Thoracic aorta (tissue), 2 donors: ENCODE measurements at places on chromosomes 4 and X.

GRCh38 chr4:1813915-1814314 lies 20.8 kb downstream of the FGFR3 start:
- DNase-seq: no peak
- H3K27me3 ChIP-seq: no peaks in the 10 kb centered on the region
- peaks cover 48% of the 10 kb centered on the region for H3K36me3 ChIP-seq
- H3K27ac ChIP-seq: no peak overlapping the region
- no peak overlapping the region for H3K4me3 ChIP-seq
- H3K4me1 ChIP-seq: no peaks in the 10 kb centered on the region

DNA sequence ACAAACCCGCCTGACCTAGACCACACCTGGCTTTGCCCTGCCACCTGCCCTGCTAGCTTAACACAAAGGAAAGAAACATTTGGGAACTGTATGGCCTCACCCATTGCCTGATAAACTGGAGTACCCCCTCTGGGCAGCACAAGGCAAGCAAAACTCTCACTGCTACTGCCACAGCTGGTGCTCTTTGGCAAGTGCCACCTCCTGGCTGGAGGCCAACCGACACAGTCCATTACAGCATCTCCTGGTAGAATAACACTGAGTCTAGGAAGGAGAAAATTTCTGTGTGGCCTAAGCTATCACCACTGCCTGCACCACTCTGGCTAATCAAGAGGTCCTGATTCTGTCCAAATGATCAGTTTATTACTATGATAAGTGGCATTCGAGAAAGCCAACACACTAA lies 18.9 kb upstream of the SPANXN3 start:
- no peaks in the 10 kb centered on the region for H3K4me1 ChIP-seq
- no peak for DNase-seq
- H3K27me3 ChIP-seq: no peaks in the 10 kb centered on the region
- no peak overlapping the region for H3K4me3 ChIP-seq

- H3K4me3 ChIP-seq: no peak overlapping the region
- H3K4me1 ChIP-seq: no peaks in the 10 kb centered on the region
- DNase-seq: no peak
- H3K27ac ChIP-seq: no peak overlapping the region
Measured at GRCh38 chr4:111639876-111640275, 505.4 kb upstream of the FAM241A start.

- H3K36me3 ChIP-seq: no peaks in the 10 kb centered on the region
- H3K4me1 ChIP-seq: no peaks in the 10 kb centered on the region
- no peaks in the 10 kb centered on the region for H3K27me3 ChIP-seq
- H3K4me3 ChIP-seq: no peak overlapping the region
- no peak overlapping the region for H3K27ac ChIP-seq
- no peak for DNase-seq
Measured at GRCh38 chr4:163858515-163858914, 364.0 kb downstream of the TMA16 start.

GRCh38 chr4:82591592-82591991 lies 29.8 kb upstream of the TMEM150C start:
- no peaks in the 10 kb centered on the region for H3K36me3 ChIP-seq
- no peak for DNase-seq
- H3K27me3 ChIP-seq: no peaks in the 10 kb centered on the region
- no peak overlapping the region for H3K27ac ChIP-seq

GRCh38 chr4:65983061-65983460 lies 312.8 kb upstream of the EPHA5 start:
- H3K4me3 ChIP-seq: no peak overlapping the region
- no peak overlapping the region for H3K27ac ChIP-seq
- H3K27me3 ChIP-seq: no peaks in the 10 kb centered on the region
- no peaks in the 10 kb centered on the region for H3K36me3 ChIP-seq
- no peak for DNase-seq
- H3K4me1 ChIP-seq: no peaks in the 10 kb centered on the region

GRCh38 chr4:29220761-29221160 lies 1499.4 kb upstream of the PCDH7 start:
- H3K27me3 ChIP-seq: no peaks in the 10 kb centered on the region
- no peaks in the 10 kb centered on the region for H3K36me3 ChIP-seq
- H3K4me3 ChIP-seq: no peak overlapping the region
- no peaks in the 10 kb centered on the region for H3K4me1 ChIP-seq

- H3K4me1 ChIP-seq: peaks cover 77% of the 10 kb centered on the region
- no peak overlapping the region for H3K4me3 ChIP-seq
Measured at GRCh38 chr4:147760695-147761094, 28.8 kb downstream of the ARHGAP10 start.

DNA sequence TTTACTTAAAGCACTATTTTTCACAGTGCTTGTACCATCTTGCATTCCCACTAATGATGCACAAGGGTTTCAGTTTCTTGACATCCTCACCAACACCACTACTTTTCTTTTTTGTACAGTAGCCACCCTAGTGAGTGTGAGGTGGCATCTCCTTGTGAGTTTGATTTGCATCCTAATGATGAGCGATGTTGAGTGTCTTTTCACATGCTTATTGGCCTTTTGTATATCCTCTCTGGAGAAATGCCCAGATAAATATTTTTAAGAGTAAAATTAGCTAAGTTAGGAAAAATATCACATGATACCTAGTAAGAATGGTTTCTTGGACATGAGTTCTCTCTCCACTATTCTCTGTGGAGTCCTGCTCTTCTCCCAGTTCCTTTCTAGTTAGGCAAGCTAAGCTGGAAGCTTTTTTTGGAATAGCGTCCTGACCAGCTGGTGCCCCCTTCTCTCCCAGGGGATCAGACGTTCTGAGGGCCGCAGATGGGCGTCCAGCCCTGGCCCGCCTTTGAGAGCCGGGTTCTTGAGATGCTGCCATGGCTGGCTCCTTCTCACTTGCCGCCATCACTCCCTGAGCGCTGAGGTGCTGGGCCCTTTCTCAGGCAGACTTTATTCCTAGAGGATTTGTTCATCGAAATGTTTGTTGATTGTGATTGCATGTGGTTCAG lies 132.1 kb downstream of the ARHGAP10 start:
- H3K4me1 ChIP-seq: peaks cover 38% of the 10 kb centered on the region
- H3K27me3 ChIP-seq: no peaks in the 10 kb centered on the region
- peak overlapping the region; percentile 64 for H3K27ac ChIP-seq
- DNase-seq: no peak
- H3K36me3 ChIP-seq: peaks cover 6% of the 10 kb centered on the region
- H3K4me3 ChIP-seq: peak overlapping the region; percentile 21

DNA sequence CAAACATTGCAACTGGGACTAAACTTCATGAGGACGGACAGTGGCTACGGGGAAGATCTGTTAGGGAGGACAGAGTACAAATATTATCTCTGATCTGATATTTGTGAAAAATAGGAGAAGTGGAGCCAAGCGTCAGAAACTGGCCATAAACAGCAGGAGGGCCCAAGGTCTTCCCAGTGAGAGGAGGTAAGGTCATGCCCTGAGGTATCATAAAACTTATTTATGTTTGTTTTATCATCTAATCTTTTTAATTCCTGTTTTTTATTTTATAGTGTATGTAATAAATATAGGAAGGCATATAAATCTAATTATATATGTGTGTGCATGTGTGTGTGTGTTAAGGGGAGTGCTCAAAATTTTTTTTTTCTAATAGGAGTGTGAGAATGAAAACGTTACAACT lies 51.8 kb downstream of the RAI2 start:
- no peaks in the 10 kb centered on the region for H3K4me1 ChIP-seq
- no peak overlapping the region for H3K27ac ChIP-seq
- DNase-seq: no peak
- no peaks in the 10 kb centered on the region for H3K27me3 ChIP-seq
- no peaks in the 10 kb centered on the region for H3K36me3 ChIP-seq
- no peak overlapping the region for H3K4me3 ChIP-seq

- H3K4me3 ChIP-seq: no peak overlapping the region
- no peak for DNase-seq
- H3K4me1 ChIP-seq: no peaks in the 10 kb centered on the region
Measured at GRCh38 chr4:113153529-113154101, 104.2 kb downstream of the ANK2 start.

- peaks cover 11% of the 10 kb centered on the region for H3K36me3 ChIP-seq
- no peak overlapping the region for H3K27ac ChIP-seq
- H3K4me3 ChIP-seq: no peak overlapping the region
- no peak for DNase-seq
Measured at GRCh38 chr4:139469216-139469615, 15.3 kb downstream of the RAB33B start.

DNA sequence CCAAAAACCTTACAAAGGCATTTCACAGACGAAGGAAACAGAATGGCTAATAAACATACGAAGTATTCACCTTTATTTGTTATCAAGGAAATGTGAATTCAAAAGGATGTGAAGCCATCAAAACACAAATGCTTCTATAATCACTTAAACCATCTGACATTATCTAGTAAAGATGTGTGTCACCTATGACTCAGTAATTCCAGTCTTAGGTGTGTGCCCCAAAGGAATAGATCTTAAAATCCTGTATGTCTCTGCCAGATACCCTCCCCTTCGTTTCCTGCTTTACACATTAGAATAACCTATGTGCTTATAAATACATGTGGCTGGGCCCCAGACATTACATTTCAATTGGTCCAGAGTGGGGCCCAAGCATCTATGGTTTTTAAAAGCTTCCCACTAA lies 41.8 kb upstream of the CEP135 start:
- no peaks in the 10 kb centered on the region for H3K4me1 ChIP-seq
- DNase-seq: no peak
- peaks cover 11% of the 10 kb centered on the region for H3K36me3 ChIP-seq
- no peak overlapping the region for H3K4me3 ChIP-seq
- no peaks in the 10 kb centered on the region for H3K27me3 ChIP-seq

DNA sequence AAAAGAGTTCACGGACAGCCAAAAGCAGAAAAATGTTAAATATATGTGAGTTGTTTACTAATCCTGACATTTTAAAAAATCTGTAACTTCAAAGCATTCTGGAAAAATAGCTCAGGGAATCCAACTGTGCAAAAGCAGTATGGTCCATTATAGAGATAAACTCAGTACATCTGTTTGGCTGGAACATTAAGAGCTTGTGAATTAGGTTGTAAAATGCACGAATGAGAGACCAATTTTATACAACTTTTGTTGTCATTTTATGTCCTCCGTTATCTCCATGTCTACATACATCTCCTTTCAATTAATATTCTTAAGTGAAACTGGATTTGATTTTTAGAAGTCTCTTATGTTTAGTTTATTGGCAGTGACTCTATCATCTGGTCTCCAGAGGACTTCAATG lies 367.0 kb upstream of the ATOH1 start:
- no peaks in the 10 kb centered on the region for H3K4me1 ChIP-seq
- no peak for DNase-seq
- no peaks in the 10 kb centered on the region for H3K27me3 ChIP-seq
- H3K27ac ChIP-seq: no peak overlapping the region

- H3K4me3 ChIP-seq: no peak overlapping the region
- no peak for DNase-seq
- no peaks in the 10 kb centered on the region for H3K4me1 ChIP-seq
- no peak overlapping the region for H3K27ac ChIP-seq
- H3K36me3 ChIP-seq: no peaks in the 10 kb centered on the region
- no peaks in the 10 kb centered on the region for H3K27me3 ChIP-seq
Measured at GRCh38 chrX:53077207-53078197, 4.7 kb upstream of the TSPYL2 start.

DNA sequence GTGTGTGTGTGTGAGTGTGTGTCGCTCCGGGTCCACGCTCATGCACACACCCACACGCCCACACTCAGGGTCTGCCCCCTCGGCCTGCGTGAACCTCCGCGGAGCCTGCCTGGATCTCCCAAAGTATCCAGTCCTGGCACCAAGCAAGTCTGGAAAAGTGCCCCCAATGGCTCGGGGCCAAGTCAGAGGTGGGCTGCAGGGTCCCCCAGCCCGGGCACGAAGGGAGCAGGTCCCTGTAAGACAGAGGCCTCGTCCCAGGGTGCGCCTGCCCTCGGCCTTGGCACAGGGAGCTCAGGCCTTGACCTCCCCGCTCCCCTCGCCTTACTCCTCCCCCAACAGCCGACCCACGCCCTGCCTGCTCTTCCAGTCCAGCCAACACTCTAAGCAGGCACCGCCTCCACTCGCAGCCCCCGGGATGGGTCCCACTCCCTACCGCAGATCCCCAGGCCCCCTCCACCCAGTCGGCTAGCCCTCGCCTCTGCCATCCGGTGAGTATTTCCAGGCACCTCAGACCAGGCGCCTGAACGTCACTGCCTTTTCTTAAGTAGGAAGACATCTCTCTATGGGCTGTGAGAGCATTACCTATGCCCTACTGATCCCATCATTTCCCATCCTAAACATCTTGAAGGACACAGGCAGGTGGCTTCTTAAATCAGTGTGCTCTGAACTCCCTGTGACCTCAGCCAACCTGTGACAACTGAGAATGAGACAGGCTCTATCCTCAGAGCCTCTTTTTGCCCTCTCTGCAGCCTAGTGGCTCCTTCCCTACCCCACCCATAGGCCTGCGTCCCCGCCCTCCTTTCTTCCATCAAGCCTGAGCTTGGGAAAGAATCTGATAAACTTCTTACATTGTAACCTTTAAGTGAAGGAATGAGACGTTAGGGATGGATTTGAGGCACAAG lies 704 bp downstream of the FAM114A1 start:
- DNase-seq: no peak
- H3K27ac ChIP-seq: peak overlapping the region; percentile 96
- no peaks in the 10 kb centered on the region for H3K36me3 ChIP-seq
- H3K4me3 ChIP-seq: peak overlapping the region; percentile 94

DNA sequence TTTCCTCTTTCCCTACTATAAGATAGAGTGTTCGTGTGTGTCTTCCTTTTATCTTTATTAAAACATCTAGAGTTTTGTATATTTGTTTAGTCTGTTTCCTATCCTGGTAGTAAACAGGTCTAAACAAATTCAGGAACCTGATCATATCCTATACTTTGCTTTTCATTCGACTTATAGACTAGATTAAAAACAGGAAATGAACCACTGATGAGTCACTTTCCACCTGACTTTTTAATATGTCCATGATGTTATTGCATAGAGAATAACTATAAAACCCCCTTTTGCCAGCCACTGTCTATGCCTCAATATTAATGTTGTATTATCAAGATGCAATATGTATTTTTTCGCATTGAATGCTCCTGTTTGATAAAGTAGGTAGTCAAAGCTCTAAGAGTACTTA lies 1794.0 kb downstream of the STIM2 start:
- no peaks in the 10 kb centered on the region for H3K36me3 ChIP-seq
- no peaks in the 10 kb centered on the region for H3K4me1 ChIP-seq
- no peak overlapping the region for H3K27ac ChIP-seq
- DNase-seq: no peak

DNA sequence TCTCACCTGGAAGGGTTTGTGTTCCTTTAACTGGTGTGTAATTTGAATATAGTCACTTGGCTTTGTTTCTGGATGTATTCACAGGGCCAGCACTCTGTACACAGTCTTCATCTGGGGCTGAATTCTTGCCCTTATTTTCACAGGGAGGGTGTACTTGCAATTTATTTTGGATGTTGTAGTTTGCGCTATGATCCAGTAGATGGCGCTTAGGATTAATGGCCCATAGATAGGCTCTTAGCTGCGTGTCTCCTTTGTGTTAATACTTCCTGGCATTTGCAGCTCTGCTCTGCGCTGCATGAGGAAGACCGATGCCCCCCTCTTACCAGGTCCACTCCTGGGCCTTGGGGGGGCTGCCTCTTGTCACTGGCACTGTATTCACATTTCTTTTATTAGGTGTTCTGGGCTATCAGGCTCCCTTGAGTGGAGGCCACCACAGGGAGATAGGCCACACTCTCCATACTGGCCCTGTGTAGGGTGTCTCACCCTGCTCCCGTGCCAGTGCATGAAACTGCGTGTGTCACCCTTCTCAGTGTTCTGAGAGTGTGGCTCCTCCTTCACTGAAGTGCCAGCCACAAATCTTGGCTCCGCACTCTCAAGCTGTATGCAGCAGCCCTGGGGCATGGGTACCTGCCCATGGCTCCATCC lies 562.2 kb downstream of the ZIC3 start:
- no peak overlapping the region for H3K27ac ChIP-seq
- DNase-seq: no peak
- no peak overlapping the region for H3K4me3 ChIP-seq
- no peaks in the 10 kb centered on the region for H3K36me3 ChIP-seq
